H9 (cell line): ENCODE measurements at places on chromosomes 2 and 18. TPM values are rescaled to one million over a fixed set of nuclear protein-coding genes. Genes with fewer than 3 reads are reported as not detected.

The TIGD1 gene
- 4.8 and 6.3 TPM in 2 replicates for total RNA-seq

The TFCP2L1 gene
- 1.8 and 1.9 TPM in 2 replicates for total RNA-seq

The FEV gene
- not detected in 2 replicates for total RNA-seq

The VAMP5 gene
- 0.57 and 0.59 TPM in 2 replicates for total RNA-seq

The COLEC11 gene
- total RNA-seq, result 0.39 TPM in 1 of 2 replicates, not detected in the other

The NR4A2 gene
- 1.5 and 2.0 TPM in 2 replicates for total RNA-seq

DNA sequence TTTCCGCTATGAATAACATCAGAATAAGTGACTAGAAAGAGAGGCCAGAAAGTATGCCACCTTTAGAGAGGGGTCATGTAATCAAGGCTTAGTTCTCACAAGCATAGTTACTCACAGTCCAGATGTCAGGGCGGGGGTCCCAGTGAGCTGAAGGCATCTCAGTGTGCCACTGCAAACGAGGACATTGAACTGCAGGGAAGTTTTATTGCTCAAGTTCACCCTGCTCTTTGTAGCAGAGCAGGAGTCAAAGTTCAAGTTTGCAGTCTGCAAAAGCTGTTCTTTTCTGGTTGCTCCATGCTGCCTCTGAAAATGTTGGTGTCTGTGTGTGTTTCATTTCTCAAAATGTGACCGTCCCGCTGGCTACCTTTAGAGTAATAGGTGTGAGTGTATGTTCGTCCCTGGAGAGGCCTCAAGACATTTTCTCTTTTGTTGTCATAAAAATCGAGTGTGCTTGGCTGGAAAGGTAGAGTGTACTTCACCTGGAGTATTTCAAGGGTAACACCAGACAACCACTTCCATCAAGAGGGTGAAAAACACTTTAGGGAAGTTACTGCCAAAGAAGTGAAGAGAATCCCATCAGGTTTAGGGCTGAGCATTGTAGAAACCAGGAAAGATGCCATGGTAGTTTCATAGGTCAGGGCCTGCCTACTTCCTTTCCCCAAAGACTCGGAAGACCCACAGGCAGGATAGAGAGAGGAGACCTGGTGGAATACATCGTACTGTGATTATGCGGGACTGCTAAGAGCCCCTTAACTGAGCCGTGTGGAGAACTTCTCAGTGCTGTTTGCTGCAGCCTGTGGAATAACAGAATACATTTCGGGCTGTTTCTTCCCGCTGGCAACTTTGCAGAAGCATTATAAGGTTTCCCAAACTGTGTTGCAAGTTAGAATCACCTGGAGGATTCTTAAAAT lies 89.9 kb downstream of the LYPD6 start:
- no peak for DNase-seq

GRCh38 chr2:141720476-141720875 lies 410.3 kb downstream of the LRP1B start:
- DNase-seq, result no peak

- peak; percentile 69 for DNase-seq
These were observed 19.0 kb upstream of the CCNYL1 start for GRCh38 chr2:207692206-207693065.

DNA sequence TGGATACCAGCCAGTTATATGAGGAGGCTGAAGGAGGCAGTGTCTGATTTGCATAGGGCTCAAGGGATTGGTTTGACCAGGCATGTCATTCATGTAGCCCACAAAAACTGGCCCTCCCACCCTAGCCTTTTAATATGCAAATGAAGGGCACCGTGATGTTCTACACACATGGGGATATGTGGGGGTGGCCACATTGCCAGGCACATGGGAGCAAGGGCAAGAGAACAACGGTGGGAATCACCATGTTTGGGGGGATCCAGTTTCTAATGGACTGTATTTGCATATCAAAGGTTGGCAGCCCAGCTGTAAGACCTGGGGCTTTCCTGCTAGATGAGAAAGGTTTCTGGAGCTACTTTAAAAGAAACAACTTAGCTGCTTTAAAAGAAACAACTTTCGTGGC lies 65.1 kb upstream of the SLC25A52 start:
- DNase-seq, result peak; percentile 97

DNA sequence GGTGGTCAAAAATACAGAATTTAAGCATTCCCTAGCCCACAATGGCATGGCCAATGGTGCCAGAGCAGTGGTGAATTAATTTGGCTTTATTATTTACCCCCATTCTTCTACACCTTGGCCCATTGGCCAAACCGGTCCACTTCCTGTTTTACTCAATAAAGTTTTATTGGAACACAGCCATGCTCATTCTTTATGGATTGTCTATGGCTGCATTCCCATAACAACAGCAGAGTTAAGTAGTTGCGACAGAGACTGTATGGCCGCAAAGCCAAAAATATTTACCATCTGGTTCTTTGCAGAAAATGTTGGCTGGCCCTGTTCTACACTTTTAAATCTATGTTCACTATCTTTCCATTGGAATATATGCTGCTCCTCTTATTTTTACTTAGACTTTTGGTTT lies 130.3 kb upstream of the CCDC68 start:
- no peak for DNase-seq

GRCh38 chr2:11598228-11598731 lies 64.4 kb downstream of the GREB1 start:
- DNase-seq, result no peak

DNA sequence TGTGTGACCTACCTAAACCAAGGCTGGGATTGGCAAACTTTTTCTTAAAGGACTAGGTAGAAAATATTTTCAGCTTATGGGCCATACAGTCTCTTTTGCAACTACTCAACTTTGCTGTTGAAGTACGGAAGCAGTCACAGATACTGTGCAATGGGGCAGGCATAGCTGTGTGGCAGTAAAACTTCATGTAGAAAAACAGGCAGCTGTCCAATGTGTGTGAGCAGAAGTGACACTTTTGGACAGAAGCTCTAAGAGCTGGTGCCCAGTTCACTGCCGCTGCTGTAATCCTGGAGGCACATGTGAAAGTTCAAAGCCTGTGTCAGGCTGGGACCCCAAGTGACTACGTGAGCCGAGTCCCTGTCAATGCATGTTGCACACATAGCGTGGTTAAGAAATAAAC lies 46.7 kb downstream of the MAPK4 start:
- DNase-seq, result no peak

GRCh38 chr2:57536535-57537231 lies 509.9 kb upstream of the VRK2 start:
- no peak for DNase-seq

- no peak for DNase-seq
These were observed 47.1 kb downstream of the EFR3B start for GRCh38 chr2:25088817-25089516.

GRCh38 chr2:44358503-44358902 lies 2.8 kb downstream of the PREPL start:
- DNase-seq, result no peak

DNA sequence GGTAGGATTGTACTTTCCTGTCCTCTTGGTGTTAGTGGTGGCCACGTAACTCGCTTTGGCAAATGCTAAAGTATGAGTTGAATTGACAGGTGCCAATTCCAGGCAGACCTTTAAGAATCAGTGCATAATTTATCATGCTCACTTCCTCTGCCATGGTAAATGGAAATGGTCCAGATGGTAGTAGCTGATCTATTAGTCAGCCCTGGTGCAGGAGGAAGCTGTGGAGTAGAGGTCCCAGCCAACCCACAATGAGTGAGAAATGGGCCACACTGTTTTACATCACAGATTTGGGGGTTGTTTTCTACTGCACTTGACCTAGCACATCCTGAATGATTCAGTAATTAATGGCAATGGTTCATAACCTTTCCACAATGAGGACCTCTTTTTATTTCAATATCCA lies 104.4 kb downstream of the RGPD3 start:
- no peak for DNase-seq
